ENCODE measurements at places on chromosomes 12 and 14.
A peak's percentile ranks its signal among the peaks of the same experiment; 100 is the strongest.

DNA sequence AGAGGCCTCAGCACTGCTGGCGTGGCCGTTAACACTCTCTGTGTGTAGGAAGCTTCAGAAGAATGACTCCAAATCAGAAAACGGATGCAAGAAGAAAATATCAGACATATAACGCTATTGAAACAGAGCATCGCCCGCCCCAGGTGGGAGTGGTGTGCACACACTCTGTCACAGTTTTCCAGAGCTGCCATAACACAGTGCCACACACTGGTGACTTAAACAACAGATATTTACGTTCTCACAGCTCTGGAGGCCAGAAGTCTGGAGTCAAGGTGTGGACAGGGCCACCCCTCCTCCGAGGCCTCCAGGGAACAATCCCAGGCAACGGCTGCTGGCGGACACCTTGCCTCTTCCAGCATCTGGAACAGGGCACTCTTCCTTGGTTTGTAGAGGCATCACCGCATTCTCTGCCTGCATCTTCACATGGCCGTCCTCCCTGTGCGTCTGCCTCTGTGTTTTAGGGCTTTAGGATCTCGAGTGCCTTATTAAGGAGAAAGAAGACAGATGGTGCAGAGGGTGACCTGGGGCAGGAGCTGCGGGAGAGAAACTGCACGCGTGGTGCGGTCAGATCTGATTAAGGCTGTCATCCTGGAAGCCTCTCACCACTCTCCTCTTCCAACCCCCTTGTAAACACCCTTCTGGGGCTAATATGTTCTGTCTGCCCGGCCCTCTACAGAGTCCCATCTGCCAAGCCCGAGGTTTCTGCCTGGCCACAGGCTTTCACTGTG is 141.0 kb downstream of the SLC15A4 start:
- DNase-seq: no peak

DNA sequence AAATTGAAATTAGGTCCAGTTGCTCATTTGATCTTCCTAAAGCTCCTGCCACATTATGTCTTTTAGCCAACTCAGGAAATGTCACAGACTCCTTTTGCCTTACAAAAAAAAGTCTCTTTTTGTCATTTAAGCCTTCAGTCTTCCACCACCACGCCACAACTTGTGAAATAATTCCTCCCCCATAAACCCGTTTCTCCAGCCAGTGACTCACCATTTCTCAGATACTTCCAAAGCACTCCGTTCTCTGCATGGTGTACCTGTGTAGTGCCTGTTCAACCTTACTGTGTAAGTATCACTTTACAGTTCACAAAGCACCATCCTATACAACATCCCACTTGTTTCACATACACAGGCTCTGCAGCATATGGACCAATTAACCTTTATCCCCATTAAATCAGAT is 139.5 kb upstream of the AEBP2 start:
- no peak for DNase-seq

DNA sequence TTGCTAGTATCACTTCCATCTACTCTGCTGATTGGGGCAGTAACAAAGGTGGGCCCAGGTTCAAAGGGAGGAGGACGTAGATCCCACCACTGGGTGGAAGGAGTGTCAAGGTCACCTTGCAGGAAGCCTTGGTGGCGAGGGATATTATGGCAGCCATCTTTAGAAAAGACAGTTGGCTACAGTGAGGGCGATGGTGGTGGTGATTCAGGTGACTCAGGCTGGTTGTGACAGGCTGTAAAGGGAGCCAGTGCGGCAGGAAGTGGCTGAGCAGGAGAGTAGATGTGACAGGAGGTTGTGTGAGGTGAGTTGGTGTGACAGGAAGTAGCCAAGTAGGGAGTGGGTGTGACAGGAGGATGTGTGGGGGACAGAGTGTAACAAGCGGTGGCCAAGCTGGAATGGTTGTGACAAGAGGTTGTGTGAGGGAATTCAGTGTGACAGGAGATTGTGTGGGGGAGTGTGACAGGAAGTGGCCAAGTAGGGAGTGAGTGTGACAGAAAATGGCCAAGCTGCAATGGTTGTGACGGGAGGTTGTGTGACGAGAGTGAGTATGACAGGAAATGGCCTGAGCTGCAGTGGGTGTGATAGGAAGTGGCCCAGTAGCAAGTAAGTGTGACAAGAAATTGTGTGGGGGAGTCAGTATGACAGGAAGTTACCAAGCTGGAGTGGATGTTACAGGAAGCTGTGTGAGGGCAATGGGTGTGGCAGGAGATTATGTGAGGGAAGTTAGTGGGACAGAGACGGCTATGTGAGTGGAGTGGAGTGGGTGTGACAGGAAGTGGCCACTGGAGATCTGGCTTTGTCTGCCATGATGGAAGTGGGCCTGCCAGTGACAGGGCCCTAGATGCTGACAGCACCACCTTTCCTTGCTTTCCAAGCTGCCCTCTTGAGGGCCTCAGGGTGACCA is 136.5 kb upstream of the MYL2 start:
- peak; percentile 32 for DNase-seq

GRCh38 chr12:2627835-2628191 is 167.0 kb upstream of the FKBP4 start:
- no peak for DNase-seq

DNA sequence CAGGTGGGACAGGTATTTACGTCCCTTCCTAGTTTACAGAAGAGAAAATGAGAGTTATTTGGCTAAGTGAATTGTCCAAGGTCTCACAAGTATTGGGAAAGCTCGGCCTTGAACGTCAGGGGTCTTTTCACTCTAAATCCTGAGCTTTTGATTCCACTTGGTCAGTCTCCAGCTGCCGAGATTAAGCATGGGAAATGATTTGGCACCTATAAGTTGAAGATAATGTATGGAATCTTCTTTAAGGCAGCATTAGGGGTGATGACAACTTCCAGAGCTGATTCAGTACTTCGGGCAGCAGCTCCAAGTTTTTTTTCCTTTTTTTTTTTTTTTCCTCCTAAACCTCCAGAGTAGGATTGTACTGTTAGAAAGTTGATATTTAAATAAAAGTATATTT is 722 bp downstream of the FAM234B start:
- DNase-seq: no peak

GRCh38 chr12:45415393-45415817 is 199.5 kb downstream of the ANO6 start:
- DNase-seq: peak; percentile 35

DNA sequence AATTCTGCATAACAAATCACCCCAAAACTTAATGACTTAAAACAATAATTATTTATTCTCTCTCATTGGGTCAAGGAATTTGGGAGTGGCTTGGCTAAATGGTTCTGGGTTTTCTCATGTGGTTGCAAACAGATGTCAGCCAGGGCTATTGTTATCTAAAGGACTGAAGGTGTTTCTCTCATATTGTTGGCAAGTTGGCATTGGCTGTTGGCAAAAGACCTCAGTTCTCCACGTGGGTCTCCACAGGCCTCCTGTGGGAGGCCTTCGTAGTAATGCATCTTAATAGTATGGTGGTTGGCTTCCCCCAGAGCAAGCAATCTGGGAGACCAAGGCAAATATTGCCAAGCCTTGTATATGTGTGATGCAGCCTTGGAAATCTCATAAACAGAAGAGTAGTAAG is 14.4 kb downstream of the GALNT16 start:
- no peak for DNase-seq

GRCh38 chr12:57840726-57841125 is 5.8 kb downstream of the CTDSP2 start:
- DNase-seq: no peak

- no peak for DNase-seq
These were observed 17.8 kb upstream of the TMPRSS12 start for GRCh38 chr12:50824914-50825313.

DNA sequence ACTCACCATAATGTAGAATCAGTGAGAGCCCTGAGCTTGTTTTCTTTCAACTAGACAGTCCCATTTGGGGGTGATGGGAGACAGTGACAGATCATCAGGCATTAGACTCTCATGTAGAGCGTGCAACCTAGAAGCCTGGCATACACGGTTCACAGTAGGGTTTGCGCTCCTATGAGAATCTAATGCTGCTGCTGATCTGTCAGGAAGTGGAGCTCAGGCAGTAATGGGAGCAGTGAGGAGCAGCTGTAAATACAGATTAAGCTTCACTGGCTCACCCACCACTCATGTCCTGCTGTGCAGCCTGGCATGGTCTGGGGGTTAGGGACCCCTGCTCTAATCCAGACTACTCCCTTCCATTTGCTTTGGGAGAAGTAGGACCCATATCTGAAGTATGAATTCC is 55.6 kb downstream of the FNTB start:
- no peak for DNase-seq

- no peak for DNase-seq
These were observed 122.1 kb downstream of the PRKD1 start for GRCh38 chr14:29805415-29806123.

- DNase-seq: peak; percentile 31
These were observed 663 bp downstream of the WASHC3 start for GRCh38 chr12:102061096-102061559.

DNA sequence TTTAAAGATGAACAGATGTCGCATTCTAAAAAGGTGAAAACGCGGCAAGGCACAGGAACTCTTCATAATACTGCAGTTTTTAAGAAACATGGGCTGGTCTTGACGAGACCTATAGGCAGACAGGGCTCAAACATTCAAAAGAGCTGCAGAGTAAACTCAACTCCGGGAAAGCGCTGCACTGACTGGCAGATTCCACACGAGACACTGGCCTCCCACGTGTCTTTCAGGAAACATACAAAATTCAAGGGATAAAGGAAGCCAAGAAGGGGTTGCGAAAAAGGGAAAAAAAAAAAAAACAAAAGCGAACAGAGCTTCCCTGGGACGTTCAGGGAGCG is 614 bp upstream of the ARF6 start:
- no peak for DNase-seq

DNA sequence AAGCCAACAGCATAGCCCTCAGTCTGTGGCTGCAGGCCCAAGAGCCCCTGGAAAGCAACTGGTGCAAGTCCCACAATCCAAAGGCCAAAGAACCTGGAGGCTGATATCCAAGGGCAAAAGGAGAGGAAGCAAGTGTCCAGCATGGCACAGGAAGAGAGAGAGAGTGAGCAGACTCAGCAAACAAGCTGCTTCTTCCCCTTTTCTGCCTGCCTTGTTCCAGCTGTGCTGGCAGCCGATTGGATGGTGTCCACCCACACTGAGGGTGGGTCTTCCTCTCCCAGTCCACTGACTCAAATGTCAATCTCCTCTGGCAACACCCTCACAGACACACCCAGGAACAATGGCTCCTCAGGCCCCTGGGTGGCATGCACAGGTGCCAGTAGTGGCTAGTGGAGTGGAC is 33.5 kb downstream of the SMCO2 start:
- no peak for DNase-seq

DNA sequence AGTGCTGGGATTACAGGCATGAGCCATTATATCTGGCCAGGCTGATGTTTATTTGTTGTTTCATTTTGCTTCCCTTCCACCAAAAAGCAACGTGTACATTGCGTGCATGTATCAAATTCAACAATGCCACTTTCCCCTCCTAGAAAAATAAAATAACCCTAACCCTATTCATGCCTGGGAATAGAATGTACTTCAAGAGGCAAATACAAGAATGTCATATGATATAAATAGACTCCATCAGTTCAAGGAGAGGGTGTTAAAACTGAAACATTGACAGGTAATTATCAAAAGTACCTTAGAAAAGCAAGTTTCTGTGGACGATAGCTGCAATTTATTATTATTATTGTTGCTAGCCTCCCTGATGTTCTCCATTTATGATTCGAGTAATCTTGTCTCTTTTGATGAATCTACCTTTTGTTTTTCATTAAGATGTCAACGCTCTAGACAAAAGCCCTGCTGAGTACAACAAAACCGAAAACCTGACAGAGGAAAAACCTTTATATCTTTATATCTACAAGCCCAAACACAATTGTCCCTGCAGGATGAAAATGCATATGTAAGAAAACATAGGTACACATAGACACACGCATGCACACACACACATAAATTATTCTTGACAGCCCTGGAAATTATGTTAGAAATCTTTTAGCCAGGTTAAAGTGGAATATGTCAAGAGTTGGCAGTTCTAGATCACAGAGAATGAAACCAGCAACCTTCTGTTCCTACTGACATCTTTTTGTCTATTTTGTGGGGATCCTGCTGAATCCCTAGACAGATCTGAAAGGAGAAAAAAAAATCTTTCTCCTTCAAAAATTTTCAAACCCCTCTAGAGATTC is 98.9 kb downstream of the BTG1 start:
- DNase-seq: no peak

DNA sequence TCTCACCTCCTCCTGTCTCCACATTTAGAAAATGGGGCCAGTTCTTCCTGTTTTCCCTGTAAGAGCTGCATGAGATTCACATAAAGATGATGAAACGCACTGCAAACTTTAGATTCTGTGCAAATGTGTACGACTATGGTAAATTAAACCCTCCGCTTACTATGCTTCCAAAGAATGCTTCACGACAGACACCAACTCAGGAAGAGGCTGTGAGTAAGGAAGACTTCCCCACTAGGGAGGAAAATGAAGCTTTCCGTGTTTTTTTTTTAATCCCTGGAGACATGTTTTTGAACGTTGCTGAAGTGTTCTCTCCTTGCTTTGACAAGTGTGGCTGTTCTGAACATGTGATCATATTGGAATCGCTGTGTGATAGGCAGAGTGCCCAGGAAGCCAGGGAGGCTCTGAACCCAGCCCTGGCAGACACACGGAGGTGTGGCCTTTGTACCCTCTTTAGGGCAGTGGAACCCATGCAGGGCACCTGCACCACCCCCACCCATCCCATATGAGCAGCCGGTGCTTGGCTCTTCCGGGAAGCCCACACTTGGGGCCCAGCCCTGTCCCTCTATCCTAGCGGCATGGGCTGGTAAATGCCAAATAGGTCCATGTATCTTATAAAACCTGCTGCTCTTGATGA is 7.5 kb upstream of the SYNE3 start:
- no peak for DNase-seq

- no peak for DNase-seq
These were observed 108.8 kb downstream of the CRACR2A start for GRCh38 chr12:3644104-3644503.

DNA sequence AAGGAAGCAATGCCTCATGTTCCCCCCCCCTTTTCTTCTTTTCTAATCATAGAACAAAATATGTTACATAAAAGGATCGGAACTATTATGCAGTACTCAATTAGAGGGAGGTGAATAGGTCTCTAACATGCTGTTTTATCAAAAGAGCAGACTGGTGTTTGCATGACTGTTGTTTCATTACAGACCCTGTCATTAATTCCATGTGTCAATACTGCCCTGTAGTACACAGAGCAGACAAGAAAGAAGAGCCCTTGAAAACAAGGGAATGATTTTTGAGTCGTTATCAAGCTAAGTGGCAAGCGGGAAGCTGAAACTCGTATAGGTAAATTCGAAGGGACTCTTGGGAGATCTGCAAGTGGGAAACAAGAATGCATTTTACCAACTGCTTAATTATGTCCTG is 76.9 kb upstream of the TMEM263 start:
- no peak for DNase-seq

GRCh38 chr14:50059763-50060616 is 56.4 kb downstream of the VCPKMT start:
- DNase-seq: no peak

All from stimulated activated naive B cell treated with anti-CD40 and anti-IgM and Interleukin-4, amounts not matched to agents 10 μg/mL and 1 μg/mL and 100 μg/mL, for 72 hours (primary cell).